ENCODE measurements at places on chromosomes 6 and 20.

GRCh38 chr6:7316658-7317533 lies 3.9 kb upstream of the SSR1 start:
- no peak for DNase-seq

GRCh38 chr6:103729658-103730057 lies 1130.1 kb downstream of the HACE1 start:
- DNase-seq: no peak

DNA sequence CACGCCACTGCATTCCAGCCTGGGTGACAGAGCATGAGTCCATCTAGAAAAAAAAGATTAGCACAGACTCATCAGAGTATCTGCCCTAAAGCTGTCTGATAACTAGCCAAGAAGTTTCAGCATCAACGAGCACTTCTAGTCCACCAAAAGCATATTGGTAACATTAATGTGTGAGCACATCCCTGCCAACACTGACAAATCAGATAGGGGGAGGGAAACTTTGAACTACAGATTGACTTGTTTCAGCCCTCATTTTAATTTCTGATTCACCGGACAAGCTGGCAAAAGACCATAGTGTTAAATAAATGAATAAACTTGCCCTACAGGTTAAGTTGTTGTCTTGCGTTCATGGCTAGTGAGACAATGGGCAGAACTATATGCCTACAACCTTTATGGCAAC lies 7.7 kb upstream of the SEC63 start:
- DNase-seq: no peak

- DNase-seq: no peak
Observed at GRCh38 chr6:148934961-148935360, 188.1 kb downstream of the UST start.

GRCh38 chr6:121143476-121143875 lies 190.8 kb downstream of the TBC1D32 start:
- no peak for DNase-seq

- DNase-seq: no peak
Observed at GRCh38 chr6:129621252-129621651, 88.7 kb downstream of the ARHGAP18 start.

GRCh38 chr6:39867592-39867991 lies 66.7 kb downstream of the MOCS1 start:
- DNase-seq: no peak

DNA sequence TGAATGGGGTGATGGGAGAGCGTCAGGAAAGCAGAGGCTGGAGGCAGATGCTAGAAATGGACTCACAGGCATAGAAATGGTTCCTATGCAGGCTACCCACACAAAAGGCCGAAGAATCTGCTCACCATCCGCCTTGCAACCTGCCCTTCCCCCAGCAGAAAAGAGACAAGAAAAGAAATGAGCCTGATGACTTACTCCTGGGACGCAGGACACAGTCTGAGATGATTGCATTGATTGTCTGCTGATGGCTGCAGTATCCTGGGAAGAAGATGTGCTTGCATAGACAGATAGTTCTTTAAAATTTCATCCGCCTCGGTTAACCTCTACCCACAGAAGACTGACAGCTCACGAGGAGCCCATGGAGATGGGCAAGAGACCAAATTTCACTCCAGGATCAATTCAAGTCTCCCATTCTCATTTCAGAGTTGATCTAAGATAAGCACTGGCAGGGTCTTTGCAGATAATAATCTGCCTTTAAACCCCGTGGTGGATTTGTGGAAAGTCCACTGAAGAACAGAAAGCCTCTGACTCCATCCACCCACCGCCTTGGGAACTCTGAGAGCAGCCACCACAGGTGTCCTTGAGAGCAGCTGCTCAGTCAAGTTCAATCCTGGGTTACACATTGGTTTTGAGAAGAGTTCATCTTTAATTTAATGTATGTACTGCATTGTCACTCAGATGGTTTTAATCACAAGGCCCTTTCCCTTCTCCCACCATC lies 7.2 kb downstream of the AGPAT4 start:
- DNase-seq: no peak

GRCh38 chr20:56909918-56910714 lies 281.0 kb downstream of the TFAP2C start:
- DNase-seq: no peak

DNA sequence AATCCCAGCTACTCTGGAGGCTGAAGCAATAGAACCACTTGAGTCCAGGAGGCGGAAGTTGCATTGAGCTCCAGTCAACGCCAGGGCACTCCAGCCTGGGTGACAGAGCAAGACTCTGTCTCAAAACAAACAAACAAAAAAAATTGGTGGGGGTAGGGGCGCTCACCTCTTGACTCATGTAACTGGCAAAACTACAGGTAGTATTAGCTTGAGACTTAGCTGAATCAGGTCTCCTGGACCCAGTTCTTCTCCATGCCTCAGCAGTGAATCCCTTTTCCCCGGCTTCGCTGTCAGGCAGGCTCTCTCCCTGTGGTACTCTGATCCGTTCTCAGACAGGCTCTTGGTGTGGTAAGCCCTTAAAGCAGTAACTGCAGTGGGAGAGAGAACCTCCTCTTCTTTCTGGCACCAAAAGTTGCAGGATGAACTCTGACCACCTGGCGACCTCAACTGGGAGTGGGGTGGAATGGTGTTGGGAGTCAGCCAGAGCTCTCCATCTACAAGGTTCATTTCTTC lies 12.9 kb downstream of the SLC9A8 start:
- no peak for DNase-seq

DNA sequence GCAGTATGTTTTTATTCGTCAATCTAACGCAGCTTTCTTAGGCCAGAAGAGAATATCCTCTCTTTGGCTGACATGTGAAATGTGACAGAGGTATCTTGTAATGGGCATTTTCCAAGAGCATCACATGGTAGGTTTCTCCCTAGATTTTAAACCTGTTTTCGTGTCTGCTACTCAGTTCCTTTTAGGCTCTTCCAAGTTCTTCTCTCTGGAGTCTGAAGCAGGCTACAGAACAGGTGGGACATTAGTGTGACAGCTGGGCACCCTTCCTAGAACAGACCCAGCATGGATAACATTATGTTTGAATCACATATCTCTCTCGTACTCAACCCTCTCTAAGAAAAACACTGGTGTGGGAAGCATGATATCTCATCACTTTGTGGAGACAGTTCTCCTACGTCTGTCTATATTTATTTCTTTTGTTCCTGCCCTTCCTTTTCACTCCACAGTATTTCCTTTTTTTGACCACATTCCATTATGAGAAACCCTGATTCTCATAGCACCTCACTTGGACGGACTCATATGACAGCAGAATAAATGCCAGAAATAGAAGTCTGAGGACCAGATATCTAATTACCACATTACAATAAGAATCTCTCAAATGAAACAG lies 263.4 kb downstream of the NKAIN2 start:
- no peak for DNase-seq

Measured in NCI-H1436 treated with DMSO at 0.1 percent for 48 hours (cell line).